KBM-7 (cell line): ENCODE measurements at places on chromosomes 11 and 22.

DNA sequence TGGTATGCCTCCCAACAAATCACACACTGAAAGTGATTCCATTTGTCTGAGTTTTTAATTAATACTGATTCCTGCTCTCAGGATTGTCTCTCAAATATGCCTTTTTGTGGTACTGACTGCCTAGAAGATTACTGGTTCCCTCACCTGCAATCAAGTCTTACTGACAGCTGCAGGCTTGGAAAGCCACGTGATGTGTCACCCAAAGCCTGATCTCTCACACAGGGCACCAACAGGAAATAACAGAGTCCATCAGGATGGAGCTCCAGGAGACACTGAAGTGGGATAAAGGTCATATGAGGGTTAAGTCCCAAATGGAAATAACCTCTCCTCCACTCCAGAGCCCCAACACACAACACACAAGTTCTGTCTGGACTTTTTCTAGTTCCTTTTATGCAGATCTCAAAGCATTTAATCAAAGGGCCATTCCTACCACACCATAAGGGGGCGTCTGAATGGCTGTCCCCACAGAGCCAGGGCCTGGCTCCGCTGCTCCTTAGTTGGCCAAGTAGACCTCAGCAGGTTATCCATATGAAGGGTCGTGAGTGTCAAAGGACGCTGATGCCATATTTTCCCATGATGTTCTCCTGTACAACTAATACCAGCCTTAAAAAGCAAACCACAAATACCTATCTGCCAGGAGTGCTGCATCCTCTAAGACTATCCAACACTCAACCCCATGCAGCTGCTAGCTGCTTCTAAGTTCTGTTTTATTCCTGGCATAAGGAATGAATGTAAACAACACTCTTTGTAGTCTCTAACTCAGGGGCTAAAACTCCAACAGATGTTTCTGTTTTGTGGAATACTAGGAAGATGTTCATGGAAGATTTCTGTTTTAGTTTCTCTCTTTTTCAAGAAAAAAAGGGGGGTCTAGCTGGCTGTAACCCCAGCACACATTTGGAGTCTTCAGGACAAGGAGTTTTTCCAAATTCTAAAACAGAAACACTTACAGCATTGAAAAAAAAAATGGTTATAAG lies 13.0 kb downstream of the SCUBE2 start:
- peak; percentile 12 for DNase-seq

DNA sequence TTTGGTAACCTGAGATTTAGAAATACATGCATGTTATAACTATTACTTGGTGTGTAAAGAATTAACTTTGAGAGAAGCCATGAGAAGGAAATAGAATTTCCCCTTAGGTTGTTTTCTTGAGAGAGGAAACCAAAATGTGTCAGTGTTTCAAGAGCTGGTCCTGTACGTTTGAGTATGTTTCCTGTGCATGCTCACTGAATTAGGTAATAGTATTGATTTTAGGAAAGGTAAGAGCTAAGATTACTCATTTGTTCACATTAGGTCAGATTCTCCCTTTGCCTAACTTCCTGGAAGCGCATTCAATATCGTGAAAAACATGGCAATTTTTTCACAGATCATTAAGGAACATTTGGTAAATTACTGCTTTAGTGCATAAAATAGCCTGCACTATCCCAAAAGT lies 49.3 kb upstream of the RDX start:
- peak; percentile 17 for DNase-seq

DNA sequence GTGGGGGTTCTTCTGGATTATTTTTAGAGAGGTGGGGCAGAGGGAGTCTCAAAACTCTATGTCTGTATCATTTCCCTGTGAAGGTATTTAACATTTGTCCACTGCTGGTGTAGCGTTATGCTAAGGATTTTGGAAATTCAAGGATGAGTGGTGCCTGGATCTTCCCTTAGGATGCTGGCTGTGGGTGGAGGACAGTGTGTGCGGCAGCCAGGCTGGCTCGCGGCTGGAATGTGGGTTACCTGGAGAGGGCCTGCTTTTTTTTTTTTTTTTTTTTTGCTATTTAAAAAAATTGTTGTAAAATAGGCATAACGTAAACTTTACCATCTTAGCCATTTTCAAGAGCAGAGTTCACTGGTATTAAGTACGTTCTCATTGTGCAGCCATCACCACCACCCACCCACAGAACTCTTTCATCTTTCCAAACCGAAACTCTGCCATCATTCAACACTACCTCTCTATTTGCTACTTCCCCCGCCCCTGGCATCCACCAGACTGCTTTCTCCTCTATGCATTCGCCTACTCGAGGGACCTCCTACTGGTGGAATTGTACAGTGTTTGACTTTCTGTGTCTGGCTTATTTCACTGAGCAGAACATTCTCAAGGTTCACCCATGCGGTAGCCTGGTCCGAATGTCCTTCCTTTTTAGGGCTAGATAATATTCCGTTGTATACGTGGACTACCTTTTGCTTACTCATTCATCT lies 67.1 kb downstream of the PARVB start:
- DNase-seq: peak; percentile 39

- no peak for DNase-seq
These were observed 88.1 kb upstream of the ARHGAP32 start for GRCh38 chr11:129280027-129280811.

- no peak for DNase-seq
These were observed 46.2 kb downstream of the TPCN2 start for GRCh38 chr11:69094915-69095290.

DNA sequence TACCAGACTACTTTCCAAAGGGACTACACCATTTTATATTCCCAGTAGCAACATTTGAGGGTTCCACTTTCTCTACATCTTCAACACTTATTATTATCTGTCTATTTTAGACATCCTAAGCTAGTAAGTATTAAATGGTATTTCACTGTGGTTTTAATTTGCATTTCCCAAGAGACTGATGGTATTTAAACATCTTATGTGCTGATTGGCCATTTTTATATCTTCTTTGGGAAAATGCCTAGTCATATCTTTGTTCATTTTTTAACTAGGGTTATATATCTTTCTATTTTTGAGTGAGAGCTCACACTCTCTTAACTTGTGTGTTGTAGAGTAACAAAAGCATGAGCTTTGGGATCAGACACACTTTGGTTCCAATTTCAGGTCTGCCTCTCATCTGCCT lies 73.7 kb downstream of the PRCP start:
- no peak for DNase-seq

DNA sequence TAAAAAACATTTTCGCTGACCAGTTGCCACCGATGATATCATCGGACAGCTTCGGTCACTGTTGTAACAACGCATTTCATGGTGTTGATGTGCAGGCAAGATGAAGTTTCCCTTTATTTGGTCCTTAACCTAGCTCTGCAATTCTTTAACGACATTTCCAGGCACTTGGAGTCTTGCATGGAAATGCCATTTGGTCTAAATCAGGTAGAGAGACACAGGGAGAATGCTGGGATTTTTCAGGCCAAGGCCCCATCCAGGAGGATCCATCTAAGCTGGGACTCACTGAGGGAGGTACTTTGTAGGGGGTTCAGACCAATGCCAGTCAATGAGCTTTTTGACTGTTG lies 121.5 kb upstream of the RCN1 start:
- DNase-seq: no peak

DNA sequence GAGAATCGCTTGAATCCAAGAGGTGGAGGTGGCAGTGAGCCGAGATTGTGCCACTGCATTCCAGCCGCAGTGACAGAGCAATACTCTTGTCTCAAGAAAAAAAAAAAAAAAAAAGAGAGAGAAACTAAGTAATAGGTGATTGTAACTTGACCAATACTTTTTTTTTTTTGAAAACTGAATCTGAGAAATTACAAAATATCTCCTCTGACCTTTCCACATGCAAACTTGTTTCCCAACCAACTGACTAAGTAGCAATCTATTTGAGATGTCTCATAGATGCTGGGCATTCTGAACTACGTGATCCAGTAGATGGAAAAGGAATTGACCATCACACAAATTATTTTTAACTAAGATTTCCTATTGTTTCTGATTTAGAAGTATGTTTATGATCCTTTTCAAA lies 407.3 kb upstream of the CHORDC1 start:
- DNase-seq: no peak

- no peak for DNase-seq
These were observed 184.3 kb downstream of the OPCML start for GRCh38 chr11:133347988-133348387.

- DNase-seq: no peak
These were observed 19.9 kb downstream of the CD44 start for GRCh38 chr11:35158701-35159510.

DNA sequence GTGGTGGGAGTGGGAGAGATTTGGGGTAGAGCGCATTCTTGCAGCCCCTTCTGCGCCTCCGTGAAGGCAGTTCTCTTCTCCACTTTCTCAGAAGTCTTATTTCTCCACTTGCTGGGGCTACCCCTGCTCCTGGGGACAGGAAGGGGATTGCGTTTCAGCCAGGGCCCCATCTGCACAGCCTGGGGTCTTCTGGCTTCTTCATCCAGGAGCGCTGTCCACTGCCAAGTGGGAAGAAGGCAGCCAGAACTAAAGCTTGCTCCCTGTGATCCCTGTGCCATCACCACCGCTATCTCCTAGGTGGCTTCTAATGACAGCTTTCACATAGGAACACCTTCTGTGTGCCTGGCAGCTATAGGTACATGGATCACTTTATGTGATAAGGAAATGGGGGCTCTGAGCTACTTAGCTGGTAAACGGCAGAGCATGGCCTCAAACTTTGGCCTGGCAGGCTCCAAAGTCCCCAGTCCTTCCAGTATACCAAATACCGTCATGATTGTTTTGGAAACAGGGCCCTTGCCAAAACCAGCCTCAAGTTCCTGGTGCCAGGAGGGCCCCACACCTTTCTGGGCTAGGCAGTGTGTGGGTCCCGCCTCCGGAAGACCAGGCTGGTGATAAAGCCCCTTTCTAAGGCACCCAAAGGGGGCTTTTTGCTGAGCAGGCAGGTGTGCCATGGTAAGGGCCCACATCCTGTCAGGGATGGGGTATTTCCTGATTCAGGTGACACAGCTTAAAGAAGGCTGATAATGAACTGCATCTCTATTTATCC lies 60.4 kb upstream of the PAX6 start:
- DNase-seq: no peak

DNA sequence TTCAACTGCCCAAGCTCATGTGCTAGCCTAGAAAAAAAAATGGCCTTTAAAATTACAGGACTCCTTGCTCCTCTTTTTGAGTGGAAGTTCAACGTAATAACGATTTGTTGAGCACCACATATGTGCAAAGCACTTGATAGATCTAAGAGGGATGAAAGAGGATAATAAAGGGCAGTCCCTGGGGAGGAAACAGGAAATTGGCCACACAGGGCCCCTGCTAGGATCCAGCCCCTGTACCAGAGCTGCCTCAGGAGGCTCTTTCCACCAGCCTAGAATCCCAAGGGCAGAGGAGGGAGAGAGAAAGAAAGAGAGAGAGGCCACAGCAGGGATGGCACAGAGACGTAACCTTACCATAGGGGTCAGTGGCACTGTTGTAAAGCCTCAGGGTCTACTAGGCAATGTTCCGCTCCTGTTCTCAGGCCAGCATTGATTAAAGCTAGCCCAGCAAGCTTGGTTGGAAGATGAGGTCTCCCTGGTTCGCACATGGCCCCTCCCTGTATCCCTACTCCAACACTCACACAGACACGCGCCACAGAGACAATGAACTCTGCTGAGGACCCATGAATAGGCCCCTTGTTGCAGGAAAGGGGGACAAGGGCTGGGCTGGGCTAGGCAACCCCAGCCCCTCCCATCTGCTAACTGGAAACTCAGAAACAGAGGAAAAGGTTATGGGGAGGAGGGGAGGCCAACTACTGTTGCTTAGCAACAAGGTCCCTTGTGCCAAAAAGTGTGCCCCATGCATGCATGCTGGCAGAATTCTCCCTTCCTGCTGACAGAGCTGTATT lies at the start of gene TMPRSS5:
Gene TMPRSS5, minus strand, starts transcription at position 438 of the 785 bp plus-strand sequence. Its CDS starts 84 bp downstream, at position 354.
- DNase-seq: no peak
